ENCODE measurements at places on chromosomes 5 and 9.

- no peak for DNase-seq
These were observed 1045.8 kb upstream of the DMAC1 start for GRCh38 chr9:8845376-8845775.

- DNase-seq, result no peak
These were observed 372.4 kb upstream of the DMAC1 start for GRCh38 chr9:8172000-8172399.

- DNase-seq, result no peak
These were observed 791 bp upstream of the STARD4 start for GRCh38 chr5:111513131-111513520.

GRCh38 chr5:34656700-34657273 is 659 bp downstream of the RAI14 start:
- DNase-seq, result no peak

GRCh38 chr9:89277454-89277853 is 33.5 kb upstream of the CKS2 start:
- peak; percentile 23 for DNase-seq

DNA sequence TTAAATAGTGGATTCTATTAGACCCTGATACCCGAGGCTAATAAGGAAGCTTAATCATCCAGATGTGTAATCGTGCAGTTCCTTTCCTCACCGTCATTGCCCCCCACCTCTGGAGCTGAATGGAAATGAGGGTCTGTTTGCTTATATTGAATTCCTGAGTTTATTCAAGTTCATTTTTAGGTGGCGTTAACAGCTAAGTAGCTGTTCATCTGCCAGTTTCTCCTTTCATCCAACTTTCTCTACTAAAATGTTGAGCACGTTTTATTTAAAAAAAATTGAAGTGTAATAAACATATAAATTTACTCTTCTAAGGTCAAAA is 291.0 kb downstream of the DOCK8 start:
- no peak for DNase-seq

GRCh38 chr9:85223506-85224125 is 518.1 kb downstream of the AGTPBP1 start:
- DNase-seq, result no peak

DNA sequence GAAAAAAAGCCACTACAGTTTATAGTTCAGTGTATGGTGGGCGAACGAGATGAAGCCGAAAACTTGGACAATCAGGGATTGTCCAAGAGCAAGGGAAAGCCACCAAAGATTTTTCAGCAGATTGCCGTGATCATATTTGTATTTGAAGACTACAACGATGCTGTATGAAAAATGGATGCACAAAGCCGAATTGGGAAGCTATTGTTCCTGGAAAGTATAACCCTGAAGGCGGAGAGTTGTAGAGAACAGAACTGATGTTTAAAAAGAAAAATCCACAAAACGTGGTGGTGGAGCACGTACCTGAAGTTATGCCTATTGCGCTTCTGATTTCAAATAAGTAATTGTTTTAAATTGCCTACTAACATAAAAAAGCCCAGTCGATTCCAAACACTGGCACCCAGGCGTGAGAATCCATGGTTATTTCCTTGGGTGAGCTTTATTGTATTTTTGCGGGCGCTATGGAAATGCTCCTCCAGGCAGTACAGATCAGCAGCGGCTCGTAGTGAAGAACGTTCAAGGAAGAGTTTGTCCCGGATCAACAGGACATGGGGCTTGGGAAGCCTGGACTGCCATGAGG is 772 bp upstream of the TARS1 start:
- no peak for DNase-seq

DNA sequence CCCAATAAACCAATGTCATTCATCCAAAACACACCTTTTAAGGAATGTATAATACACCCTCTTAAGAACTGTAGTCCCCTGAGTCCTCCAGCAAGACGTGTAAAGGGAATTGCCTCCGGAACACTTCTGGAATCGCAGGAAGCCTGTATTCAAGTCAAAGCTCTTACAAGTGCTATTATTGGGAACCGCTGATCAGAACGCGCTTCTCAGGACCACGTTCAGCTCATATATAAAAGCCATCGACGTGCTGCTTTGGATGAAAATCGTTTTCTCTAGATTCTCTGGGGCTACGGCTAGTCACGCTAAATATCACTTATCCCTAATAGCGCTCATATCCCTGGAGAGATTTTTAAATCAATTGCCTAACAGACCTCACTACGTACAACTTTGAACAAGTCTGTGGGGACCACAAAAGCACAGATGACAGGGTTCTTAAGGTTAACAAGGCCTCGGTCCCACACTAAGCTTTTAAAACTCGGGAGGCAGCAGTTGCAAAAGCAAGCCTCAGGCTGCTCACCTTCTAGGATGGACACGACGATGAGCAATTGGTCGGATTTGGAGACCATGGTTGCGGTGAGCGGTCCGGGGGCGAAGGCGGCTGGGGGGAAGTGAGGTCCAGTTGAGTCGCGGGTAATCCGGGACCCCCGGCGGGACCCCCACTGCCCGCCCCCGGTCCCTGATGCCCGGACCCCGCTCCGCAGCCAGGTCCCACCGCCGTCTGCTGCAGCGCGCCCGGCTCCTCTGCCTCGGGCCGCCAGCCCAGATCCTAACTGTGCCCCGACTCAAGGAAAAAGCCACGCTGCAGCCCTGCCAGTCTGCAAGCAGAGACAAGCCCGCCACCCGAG is 548 bp downstream of the CEP120 start:
- DNase-seq, result peak; percentile 30

DNA sequence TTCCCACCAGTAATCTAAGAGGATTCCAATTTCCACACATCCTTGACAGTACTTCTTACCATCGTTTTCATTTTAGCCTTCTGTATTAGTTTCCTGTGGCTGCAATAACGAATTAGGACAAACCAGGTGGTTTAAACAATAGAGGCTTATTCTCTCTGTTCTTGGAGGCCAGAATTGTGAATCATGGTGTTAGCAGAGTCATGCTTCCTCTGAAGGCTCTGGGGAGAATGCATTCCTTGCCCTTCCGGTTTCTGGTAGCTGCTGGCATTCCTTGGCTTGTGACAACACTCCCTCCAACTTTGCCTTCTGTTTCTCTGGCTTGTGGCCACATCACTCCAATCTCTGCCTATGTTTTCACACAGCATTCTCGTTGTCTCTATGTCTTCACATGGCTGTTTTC is 23.5 kb downstream of the RIGI start:
- no peak for DNase-seq

GRCh38 chr5:132274050-132274792 is 16.7 kb downstream of the PDLIM4 start:
- no peak for DNase-seq

GRCh38 chr5:14588145-14588544 is 6.6 kb downstream of the OTULINL start:
- no peak for DNase-seq

DNA sequence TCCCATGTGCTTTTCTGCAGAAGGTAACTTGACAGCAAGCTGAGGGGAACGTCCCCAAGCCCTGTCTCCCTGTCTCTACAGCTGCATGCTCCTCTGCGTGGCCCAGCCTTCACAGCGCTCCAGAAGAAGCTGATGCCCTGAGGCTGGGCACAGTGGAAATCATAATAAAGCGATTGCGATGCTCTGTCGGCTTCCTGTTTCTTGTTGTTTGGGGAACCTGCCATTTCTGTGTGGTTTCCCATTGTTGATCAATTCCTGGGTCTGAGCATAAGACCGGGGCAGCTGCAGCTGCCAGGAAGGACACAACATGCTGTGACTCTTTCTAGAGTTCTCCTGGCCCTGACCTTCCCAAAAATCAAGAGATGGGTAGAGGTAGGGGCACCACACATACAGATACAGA is 7.2 kb upstream of the DNAJB5 start:
- no peak for DNase-seq

DNA sequence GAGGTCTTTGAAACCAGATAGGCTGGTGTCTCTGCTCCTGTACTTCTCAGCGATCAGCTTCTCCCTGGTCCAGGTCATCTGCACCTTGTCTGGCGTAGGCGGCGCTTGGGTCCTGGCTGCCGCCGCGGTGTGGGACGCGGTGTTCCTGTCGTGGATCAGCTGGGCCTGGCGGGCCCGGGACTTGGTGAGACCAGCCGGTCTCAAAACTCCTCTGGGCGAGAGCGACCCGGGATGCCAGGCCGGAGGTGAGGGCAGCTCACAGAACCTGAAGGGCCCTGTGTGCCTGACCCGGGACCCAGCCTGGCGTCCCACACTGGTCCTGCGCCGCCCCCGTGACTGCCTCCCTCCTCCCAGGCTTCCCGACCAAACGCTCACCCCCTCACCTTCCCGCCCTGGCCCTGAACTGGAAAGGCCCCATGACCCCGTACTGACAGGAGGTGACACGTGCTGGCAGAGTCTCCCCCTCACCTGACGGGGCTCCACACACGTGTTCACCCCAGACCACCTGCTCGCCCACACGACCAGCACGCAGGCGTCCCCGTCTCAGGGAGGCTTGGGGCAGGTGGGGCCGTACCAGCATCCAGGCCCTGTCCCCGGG is 49.0 kb downstream of the NKD2 start:
- DNase-seq, result no peak

GRCh38 chr9:95415158-95415557 is 97.6 kb upstream of the FANCC start:
- DNase-seq, result no peak

DNA sequence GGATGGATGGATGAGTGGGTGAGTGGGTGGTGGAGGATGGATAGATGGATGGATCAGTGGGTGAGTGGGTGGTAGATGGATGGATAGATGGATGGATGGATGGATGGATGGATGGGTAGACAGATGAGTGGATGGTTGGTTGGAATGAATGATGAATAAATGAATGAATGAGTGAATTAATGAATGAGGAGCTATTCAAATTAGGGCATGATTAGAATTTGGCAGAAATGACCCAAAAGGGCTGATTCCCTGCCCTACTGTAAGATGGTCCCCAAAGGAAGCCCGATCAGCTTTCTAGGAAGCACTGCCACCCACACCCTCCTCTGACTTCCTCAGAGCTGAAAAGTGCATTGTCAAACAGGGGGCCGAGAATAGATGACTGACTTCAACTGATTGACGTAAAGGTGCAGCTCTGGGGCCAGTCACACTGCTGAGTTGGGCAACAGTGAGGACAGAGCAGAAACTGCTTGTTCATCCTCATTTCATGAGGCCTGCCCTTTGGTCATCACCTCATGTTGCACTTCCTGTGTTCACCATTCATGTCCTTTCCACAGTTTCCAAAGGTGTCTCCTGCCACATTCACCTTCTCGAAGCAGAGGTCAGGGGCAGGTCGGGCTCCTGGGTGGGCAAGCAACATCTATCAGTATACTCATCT is 34.3 kb downstream of the NIPAL4 start:
- DNase-seq, result no peak

DNA sequence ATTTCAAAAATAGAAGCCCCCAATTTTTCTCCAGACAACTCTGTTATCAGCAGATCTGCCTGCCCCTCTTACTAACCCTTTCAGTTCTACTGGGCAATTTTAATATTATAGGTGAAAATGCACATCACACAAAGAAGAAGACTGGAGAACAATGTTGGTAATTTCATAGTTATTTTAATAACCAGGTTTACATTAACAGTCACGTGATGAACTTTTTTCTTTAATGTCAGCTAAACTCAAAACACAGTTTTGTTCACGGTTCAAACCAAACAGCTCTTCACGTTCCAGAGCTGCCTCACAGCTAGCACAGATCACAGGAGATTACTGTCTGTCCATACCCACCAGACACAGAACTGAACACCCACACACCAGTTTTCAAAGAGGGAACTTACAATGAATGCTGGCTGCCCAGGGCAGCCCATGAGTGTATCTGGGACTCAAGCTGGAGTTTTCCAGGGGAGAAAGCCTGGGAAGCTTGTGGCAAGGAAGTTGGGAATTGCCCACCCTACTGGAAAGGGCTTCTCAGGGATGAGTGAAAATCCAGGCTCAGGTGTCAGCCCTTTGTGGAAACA is 119.1 kb downstream of the DPYSL3 start:
- no peak for DNase-seq

GRCh38 chr5:111834926-111835599 is 78.1 kb upstream of the NREP start:
- no peak for DNase-seq

GRCh38 chr9:72365525-72366256 is 683 bp upstream of the ZFAND5 start:
- DNase-seq, result peak; percentile 73

DNA sequence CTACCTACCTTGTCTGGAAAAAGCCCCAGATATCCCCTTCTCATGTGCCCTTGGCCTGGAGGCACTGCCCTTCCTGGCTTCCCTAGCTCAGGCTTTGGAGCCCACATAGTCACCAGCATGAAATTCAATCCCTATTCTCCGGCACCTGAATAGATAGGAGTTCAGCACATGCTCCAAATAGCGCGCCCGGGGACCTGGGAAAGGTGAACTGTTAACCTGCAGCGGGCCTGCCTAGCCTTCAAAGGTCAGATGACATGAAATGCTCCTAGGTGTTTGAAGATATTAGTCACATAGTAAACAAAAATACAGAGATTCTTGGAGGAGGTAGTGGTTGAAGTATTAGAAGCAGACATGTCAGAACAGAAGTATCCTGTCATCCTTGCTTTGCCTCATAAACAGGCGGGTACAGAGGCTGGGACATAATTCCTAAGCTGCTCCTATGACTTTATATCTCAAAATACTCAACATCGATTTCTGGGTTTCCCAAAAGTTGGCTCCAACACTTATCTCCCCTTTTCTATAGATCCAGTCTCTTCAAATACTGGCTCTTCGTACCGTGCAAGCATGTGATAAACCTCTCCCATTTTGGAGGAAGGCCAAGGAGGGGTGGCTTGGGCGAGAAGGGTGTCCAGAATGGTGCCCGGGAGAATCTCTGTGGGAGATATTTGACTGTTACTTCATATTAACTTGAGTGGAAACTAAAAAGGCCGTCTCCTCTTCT is 88.0 kb upstream of the ANKH start:
- DNase-seq, result no peak

GRCh38 chr5:99928490-99928889 is 606.7 kb upstream of the FAM174A start:
- DNase-seq, result no peak

GRCh38 chr5:98102936-98103335 is 670.5 kb upstream of the RGMB start:
- no peak for DNase-seq

- DNase-seq, result no peak
These were observed 2.1 kb downstream of the SLC9A3 start for GRCh38 chr5:522116-522515.

DNA sequence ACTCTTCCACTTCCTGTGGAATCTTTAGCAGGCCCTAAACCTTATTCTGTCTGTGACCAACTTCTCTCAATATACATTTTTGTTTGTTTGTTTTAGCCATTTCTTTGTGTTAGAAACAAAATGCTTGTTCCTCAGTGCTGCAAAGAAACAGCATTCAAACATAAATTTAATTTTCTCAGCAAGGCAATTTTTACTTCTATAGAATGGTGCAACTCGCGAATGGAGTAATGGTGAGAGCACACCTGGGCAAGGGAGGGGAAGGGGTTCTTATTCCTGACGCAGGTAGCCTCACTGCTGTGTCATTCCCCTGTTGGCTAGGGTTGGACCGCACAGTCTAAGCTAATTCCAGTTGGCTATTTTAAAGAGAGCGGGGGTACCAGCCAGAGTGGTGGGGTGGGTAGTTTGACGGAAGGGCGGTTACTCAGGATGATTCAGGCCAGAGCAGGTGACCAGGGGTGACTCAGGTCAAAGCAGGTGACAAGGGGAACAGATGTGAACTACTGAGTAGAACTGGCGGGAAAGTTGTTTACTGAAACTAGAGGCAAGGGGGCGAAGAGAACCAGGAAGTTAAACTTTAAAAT is 21.4 kb downstream of the ZNF169 start:
- no peak for DNase-seq

GRCh38 chr5:13648822-13649221 is 295.7 kb downstream of the DNAH5 start:
- no peak for DNase-seq
